ENCODE measurements at places on chromosomes 5 and 9.

DNA sequence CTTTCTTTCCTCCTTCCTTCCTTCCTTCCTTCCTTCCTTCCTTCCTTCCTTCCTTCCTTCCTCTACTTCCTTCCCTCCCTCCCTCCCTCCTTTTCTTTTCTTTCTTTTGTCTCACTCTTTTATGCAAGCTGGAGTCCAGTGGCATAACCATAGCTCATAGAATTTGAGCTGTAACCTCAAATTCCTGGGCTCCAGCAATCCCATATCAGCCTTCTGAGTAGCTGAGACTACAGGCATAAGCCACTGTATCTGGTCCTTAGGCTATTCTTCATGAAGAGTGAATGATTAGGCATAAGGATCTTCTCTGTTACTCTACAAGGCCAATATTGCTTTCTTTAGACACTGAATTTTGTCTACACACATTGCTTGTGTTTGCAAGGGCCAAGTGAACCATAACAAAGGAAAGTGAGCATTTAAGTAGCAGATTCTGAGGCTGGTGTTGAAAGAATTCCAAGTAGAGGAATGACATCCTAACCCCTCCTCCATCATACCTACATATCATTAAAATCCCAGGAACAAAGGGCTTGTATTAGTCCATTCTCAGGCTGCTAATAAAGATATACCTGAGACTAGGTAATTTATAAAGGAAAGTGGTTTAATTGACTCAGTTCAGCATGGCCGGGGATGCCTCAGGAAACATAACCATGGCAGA lies 293.2 kb downstream of the HCN1 start:
- no peak overlapping the region for H3K4me3 ChIP-seq
- no peak overlapping the region for H3K27ac ChIP-seq
- peaks cover 6% of the 10 kb centered on the region for H3K4me1 ChIP-seq
- H3K27me3 ChIP-seq = no peaks in the 10 kb centered on the region

DNA sequence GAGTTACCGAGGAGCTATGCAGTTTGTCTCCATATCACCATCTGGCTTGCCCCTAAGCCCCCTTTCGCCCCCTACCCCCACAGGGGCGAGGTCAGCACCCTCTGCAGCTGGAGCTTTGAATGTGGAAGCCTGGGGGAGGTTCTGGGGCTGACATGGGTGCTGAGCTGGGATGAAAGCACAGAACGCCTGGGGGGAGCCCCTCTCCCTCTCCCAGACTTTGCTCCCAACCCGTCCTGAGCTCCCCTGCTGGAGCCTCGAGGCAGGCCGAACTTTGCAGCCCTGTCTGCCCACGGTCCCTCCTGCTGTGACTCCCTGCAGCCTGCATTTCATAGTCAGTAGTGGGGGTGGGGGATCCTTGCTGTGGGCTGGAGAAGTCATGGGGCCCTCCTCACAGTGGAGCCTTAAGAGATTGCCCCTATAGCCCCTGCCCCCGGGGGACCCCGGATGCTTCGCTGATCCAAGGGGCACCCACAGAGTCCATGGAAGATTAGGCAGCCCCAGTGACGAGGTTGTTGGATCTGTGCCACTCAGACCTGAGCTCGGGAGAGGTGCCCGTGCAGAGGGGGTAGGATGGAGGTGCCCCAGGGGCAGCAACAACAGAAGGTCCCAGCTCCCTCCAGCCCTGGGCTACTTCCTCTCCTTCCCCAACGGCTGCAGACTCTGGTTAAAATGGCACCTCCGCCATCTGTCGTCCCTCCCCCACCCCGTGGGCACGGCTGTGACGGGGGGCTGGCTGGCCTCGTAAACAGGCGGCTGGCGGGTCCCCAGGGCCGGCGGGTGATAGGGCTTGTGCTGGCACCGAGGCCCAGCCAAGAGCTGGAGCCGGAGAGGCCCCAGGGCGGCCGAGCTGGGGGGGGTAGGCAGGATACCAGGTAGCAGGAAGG lies 162.0 kb downstream of the C9orf50 start:
- peak; percentile 74 for DNase-seq
- H3K4me3 ChIP-seq = no peak overlapping the region
- peak overlapping the region; percentile 61 for H3K27ac ChIP-seq
- H3K4me1 ChIP-seq = peaks cover 11% of the 10 kb centered on the region
- no peaks in the 10 kb centered on the region for H3K36me3 ChIP-seq
- no peaks in the 10 kb centered on the region for H3K27me3 ChIP-seq

DNA sequence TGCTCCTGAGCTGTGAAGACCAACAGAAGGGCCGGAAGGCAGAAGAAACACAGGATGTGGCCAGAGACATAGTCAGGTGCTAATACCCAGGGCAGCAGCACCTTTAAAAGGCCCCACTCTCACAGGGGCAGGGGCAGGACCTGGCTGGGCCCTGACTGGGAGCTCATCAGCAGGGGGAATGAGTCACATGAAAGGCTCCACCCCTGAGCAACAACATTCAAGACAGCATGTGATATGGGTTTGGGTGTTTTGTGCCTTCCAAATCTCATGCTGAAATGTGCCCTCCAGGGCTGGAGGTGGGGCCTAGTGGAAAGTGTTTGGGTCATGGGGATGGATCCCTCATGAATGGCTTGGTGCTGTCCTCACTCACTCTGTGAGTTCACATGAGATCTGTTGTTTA lies 181.7 kb downstream of the ERCC6L2 start:
- no peak overlapping the region for H3K27ac ChIP-seq
- no peaks in the 10 kb centered on the region for H3K36me3 ChIP-seq
- no peak for DNase-seq

DNA sequence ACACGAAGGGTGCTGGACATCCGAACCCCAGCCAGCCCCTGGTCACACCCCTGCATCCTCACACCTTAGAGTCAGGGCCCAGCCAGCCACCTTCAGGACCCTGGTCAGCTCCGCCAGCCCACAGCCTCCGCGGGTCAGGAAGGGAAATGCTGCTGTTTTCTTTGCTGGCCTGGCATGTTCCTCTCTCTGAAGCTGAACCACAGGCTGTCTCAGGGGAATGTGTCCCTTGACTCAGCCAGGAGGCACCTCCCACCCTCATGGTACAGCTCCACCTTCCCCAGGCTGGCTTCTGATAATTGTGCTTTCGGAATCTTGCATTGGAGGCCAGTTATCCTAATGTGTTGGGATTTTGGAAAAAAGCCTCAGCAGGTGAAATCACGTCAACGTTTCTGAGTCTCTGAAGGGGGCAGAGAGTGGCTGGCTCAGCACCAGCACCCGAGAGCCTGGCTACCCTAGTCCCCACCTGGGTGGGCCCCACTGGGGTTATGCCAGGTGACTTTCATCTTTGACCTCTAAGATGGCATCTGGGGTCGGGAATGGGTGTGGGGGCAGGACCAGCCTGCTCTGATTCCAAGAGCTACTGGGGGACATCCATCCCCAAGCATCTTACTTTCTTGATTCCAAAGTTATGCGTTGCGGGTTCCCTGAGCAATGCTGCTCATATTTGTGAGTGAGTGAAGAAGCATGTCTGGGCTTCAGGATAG lies 9.8 kb upstream of the OLFM1 start:
- peaks cover 23% of the 10 kb centered on the region for H3K27me3 ChIP-seq
- no peaks in the 10 kb centered on the region for H3K36me3 ChIP-seq
- DNase-seq = peak; percentile 95
- no peak overlapping the region for H3K4me3 ChIP-seq

DNA sequence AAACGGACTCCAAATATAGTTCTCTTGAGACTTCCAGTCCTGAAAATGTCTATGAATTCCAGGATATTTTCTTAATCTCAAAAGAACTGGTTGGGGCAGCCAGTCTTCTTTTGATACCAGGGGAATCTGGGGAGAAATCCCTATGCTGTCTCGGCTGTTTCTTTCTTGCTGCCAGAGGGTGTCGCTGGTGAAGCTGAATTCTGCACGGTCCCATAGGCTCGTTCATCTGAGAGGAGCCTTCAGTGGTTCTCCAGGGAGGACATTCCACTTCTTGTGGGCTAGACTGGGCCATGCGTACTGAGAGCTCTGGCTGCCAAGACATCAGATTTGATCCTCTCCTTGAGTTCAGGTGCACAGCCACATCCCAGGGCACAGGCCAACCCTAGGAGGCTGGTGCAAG lies 155.0 kb upstream of the CLINT1 start:
- H3K27me3 ChIP-seq = no peaks in the 10 kb centered on the region
- H3K36me3 ChIP-seq = no peaks in the 10 kb centered on the region
- peak; percentile 88 for DNase-seq
- H3K4me1 ChIP-seq = peaks cover 28% of the 10 kb centered on the region

DNA sequence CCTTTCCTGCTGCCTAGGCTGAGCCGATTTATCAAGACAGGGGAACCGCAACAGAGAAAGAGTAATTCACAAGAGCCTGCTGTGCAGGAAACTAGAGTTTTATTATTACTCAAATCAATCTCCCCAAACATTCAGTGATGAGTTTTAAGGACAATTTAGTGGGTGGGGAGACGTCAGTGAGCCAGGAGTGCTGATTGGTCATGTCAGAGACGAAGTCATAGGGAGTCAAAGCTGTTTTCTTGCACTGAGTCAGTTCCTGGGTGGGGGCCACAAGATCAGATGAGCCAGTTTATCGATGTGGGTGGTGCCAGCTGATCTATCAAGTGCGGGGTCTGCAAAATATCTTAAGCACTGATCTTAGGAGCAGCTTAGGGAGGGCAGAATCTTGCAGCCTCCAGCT lies 19.0 kb downstream of the SNX24 start:
- H3K36me3 ChIP-seq = peaks cover 6% of the 10 kb centered on the region
- no peak for DNase-seq
- no peak overlapping the region for H3K27ac ChIP-seq
- H3K27me3 ChIP-seq = no peaks in the 10 kb centered on the region
- no peak overlapping the region for H3K4me3 ChIP-seq
- H3K4me1 ChIP-seq = no peaks in the 10 kb centered on the region

All from endodermal cell (in vitro differentiated cells).